Naive thymus-derived CD4-positive, alpha-beta T cell (primary cell): ENCODE measurements at places on chromosomes 4 and X. TPM values are rescaled to one million over a fixed set of nuclear protein-coding genes. Genes with fewer than 3 reads are reported as not detected.

GRCh38 chr4:90219822-90220221, 92.6 kb downstream of the CCSER1 start:
- DNase-seq: no peak

Gene C4orf51
- not detected for total RNA-seq

DNA sequence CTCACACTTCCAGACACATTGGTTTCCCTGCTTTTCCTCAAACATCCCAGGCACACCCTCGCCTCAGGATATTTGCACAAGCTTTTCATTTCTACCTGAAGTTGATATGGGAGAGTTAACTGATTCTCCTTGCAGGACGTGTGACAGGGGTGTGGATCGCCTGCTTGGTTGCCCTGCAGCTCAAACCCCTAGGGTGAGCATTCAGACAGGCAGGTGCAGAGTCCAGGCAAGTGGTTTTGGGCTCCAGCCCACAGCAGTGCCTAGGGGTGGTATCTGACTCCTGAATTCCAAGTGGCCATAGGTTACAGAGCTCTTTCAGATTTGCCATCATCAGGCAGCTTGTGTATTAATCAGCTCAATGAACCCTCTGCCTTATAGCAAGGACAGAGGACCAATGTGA, 1104.2 kb upstream of the IGFBP7 start:
- no peak for DNase-seq

- no peak for DNase-seq
Observed at GRCh38 chrX:102129473-102129872, 4.0 kb downstream of the TCEAL2 start.

DNA sequence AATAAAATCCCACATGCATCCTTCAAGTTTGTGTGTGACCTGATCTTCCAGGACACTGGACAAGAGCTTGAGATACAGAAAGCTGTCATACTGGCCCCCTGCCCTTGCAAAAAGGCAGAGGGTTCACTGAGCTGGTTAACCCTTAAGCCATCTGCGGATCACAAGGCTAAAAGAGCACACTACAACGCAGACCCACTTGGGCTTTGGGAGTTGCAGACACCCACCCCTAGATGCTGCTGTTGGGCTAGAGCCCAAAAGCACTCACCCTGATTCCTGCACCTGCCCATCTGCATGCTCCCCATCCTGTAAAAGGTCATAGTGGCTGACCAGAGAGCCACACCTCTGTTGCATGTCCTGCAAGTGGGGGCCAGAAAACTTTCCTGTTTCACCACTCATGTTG, 51.1 kb downstream of the TXK start:
- DNase-seq: no peak

- no peak for DNase-seq
Observed at GRCh38 chr4:171067422-171067821, 745.8 kb upstream of the GALNTL6 start.

DNA sequence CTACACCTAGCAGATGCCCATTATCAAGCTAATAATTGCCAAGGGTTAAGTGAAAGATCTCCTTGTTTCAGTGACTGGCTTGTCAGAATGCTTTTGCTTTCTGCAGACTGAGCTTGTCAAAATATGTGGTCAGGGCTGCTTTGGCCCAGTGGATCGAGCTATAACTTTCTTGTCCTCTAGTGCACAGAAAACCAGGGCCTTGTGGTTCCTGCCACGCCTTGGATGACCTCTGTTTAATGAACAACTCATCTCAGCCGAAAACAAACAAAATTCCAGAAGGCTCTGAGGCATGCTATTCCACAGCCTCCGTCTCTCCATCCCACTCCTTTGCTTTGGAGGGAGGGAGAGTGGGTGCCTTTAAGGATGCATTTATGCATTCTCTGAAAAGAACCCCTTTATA, 11.3 kb downstream of the EVC start:
- DNase-seq: no peak

GRCh38 chr4:175469514-175469913, 342.6 kb downstream of the GPM6A start:
- no peak for DNase-seq

DNA sequence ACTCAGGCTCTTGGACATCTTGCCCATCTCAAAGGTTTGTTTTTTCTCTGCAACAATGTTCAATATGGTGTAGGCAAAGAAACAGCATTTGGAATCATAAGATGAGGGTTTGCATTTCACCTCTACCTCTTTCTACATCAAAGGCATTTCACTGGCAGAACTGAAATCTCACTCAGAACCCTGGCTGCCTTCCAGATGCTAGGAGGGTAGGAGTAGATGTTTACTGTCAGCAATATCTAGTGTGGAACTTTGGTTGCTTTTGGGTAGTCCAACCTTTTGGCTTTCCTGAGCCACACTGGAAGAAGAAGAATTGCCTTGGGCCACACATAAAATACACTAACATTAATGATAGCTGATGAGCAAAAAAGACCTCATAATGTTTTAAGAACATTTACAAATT, 297.0 kb upstream of the KLF3 start:
- peak; percentile 14 for DNase-seq

Gene UPF3B
- total RNA-seq: 11.3 TPM

- DNase-seq: no peak
Observed at GRCh38 chrX:91080822-91081221, 353.8 kb upstream of the PABPC5 start.
